ENCODE measurements at places on chromosomes 1 and 21.

DNA sequence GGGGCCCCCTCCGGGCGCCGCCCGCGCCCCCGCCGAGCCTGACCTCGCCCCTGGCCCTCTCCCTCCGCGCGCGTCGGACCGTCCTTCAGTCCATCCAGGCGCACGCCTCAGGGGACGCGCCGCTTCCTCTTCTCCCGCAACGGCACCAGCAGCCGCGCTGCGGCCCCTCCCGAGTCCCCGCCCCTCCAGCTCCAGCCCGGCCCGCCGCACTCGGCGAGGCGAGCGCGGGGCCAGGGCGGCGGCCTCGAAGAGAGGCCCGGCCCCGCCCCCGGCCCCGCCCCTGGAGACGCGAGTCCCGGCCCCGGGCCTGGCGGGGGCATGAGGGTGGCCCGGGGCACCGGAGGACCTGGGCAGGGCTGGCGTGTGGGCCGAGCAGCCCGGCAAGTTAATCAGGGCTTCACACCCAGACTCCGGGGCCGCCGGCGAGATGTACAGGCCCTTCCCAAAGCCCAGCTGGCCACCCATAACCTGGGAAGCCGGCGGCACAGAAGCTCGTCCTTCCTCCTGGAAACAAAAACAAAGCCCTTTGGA is at the start of gene IGSF3:
Gene IGSF3, minus strand, starts transcription at position 159 of the 531 bp plus-strand sequence. CDS start 1,407 bp downstream, outside the sequence.
- DNase-seq = no peak

DNA sequence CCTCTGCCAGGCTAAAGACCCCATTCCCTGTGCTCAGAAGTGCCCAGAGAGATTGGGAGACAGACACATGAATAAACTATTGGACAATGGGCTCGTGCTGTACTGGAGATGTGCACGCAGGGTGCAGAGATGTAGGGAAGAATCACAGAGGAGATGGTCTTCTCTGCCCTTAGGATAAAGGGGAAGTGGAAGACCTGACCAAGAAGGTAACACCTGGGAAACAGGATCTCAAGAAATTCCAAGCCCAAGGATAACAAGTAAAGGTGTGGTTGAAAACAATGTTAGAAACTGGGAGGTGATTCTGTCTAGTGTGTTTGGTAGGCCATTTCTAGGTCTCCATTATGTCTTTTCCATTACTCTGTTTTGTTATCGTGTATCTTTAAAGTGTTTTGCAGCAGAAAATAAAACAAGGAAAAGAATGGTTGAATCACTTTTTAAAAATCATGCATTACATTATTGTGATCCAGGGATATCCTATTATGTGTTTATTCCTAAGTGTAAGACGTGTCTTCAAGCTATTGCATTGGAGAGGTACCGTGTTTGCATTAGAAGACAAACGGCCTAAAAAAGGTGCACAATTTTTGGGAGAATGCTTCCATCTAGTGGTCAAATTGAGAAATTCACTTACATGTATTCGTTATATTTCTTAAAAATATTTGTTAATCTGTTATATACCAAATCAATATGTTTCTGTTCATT is 40.8 kb upstream of the KCTD3 start:
- DNase-seq = peak; percentile 80

DNA sequence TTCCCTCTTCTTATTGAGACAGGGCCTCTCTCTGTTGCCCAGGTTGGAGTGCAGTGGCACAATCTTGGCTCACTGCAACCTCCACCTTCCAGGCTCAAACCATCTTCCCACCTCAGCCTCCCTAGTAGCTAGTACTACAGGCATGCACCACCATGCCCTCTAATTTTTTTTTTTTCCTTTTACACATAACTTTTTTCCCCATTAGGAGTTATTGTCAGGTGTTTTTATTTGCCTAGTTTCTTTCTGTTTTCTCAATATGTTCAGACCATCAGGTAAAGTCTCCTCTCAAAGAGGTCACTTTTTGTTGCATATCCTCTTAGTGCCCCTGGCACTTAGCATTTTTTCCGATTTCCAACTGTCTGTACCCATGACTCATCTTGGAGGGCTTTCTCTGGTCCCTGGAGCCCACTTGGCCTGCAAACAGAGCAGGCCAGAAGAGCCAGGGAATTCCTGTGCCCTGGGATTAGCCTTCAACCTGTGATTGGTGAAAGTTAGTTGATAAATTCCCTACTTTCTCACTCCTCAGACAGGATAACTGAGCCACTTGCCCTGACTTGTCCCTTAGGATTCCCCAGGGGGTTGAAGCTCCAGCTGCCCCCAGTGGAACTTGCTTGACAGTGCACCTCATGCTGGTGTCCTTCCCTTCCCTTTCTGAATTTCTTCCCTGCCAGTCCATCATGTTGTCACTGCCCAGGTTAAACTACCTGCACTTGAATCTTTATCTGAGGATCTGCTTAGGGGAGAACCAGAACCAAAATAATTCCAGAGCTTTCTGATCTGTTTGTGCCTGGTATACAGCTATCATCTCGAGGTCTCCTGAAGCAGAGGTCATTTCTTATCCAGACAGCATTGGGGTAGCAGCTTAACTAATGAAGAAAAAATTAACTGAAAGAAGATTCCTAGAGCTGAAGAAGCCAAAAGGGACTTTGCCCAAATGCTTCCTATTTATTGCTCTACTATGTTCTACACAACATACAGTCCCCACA is 2.4 kb downstream of the NTPCR start:
- peak; percentile 45 for DNase-seq

DNA sequence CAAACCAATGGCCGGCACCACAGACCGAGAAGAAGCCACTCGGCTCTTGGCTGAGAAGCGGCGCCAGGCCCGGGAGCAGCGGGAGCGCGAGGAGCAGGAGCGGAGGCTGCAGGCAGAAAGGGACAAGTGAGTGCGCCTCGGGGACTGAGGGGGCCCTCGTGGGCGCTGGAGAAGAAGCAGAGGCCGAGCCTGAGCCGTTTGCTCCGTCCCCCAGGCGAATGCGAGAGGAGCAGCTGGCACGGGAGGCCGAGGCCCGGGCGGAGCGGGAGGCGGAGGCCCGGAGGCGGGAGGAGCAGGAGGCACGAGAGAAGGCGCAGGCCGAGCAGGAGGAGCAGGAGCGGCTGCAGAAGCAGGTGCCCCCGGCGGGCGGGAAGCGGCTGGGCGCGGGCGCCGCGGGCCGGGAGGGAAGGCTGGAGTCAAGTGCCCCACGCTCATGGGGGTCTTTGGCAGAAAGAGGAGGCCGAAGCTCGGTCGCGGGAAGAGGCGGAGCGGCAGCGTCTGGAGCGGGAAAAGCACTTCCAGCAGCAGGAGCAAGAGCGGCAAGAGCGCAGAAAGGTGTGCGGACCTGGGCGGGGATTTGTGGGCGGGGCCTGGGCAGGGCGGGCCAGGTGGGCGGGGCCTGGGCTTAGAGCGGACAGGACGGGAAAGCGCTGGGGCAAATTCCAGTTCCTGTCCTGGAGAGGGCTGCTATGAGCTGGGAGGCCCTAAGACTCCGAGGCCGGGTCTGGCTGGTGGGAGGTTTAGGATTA is 22.7 kb downstream of the MAP7D1 start:
- DNase-seq = no peak

DNA sequence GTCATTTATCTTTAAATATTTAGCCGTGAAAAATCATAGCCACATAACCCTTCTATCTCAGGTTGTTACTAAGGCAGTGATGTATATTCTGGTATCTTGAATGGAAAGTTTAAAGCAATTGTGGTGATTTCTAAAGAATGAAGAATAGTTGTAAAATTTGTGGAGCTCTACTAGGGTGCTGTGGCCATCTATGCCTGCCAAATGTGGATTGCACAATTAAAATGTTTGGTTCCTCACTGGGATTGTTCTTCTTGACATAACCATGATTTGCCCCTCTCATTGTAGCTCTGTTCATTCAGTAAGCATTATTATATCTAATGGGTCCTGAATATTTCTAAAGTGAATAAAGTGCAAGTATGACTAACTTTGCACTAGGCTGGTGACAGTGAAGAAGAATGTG is 50.1 kb downstream of the AK4 start:
- DNase-seq = peak; percentile 41

DNA sequence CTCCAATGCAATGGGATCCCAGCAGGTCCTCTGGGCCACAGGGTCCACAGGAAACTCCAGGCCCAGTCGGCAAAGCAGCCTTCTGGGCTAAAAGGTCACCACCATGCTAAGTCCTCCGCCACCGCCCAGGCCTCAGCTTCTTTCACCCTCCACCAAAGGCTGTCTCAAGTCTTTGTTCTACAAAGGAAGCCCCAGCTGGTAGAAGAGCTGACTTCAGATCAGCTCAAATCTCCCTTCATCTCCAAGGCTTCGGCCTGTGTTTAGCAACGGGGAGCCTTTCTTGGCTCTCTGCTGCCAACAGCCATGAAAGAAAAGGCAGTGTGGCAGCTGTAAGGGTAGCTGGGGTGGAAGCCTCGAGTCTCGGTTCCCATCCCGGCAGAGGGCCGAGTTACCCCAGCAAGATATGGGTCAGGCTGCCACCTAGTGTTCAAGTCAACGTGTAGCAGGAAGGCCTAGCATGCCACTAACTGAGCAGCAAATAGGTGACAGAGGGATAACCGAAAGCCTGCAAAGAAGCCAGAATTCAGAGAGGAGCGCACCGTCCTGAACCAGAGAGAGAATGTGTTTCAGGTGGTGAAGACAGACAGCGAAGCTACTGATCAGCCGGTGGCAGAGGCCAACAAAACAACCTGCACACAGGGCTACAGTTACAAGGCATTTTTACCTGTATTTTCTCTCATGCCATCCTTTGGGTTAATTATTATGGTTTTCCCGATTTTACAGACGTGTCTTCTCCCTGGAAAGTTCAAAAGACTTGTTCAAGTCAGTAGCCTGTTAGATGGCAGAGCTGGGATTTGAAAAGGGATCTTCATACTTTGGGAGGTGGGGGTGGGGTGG is 26.8 kb upstream of the CRNN start:
- DNase-seq = peak; percentile 81

GRCh38 chr21:34091607-34092006 is 18.2 kb downstream of the MRPS6 start:
- no peak for DNase-seq

GRCh38 chr21:46411691-46412090 is 47.0 kb upstream of the DIP2A start:
- DNase-seq = no peak

DNA sequence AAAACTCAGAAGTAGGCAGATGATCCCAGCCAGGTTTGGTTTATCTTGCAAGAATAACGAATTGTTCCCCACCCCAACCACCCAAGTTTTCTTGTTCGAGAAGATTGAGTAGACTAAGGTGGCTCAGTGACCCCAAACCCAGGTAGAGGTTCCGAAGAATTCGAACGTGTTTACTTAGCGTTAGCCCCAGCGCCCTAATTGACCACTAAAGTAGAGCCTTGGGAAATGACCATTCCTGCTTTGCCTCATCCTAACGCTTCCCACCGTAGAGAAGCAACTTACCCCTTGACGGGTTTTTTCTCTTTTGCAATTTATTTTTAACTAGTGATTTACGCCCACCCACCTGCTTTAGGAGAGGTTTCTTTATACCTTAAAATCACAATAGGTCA is 870 bp downstream of the FBXO28 start:
- peak; percentile 8 for DNase-seq

DNA sequence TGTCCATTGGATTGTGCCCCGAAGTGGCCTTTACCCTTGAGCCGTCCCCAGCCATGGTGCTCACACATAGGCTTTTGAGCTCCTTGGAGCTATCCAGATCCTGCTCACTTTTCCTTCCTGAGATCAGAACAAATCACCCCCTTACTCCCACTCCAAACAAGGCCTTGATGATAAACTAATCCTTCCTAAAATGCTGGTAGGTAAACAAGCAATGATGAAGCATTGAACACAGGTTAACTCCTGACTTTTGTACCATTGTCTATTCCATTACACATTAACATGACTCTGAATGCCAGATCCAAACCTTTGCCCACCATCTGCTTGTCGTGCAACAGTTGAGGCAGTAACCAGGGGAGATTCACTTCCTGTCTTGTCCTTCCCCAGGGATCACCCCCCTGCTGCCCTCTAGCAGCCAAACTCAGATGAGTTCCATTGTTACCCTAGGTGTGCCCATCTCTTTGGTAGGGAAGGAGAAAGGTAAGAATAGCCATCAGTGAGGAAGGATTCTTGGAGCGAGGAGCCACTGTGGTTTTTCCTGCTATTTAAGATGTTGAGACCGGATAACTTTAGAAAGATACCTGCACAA is 79.5 kb upstream of the DNAJC6 start:
- DNase-seq = no peak

- peak; percentile 79 for DNase-seq
These were observed 23.0 kb upstream of the RBBP5 start for GRCh38 chr1:205144751-205145150.

- peak; percentile 91 for DNase-seq
These were observed 52.3 kb downstream of the BCAR3 start for GRCh38 chr1:93629101-93630059.

DNA sequence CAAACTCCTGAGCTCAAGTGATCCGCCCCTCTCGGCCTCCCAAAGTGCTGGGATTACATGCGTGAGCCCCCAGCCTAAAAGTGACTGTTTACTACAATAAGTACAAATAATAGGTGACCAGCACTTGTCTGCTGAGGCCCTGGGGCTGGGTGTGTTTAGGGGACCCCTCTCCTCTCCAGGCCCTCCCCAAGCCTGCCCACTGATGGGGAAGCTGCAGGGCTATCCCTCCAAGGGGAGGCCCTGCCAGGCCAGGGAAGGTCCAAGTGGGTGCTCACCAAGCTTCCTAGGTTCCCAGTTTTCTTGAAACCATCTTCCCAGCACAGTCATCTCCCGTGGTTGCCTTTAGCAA is 60.7 kb downstream of the H3-3A start:
- no peak for DNase-seq

GRCh38 chr1:7940745-7941436 is at the start of gene TNFRSF9:
Gene TNFRSF9, minus strand, starts transcription at chr1:7940839. Its CDS starts 845 bp downstream, at chr1:7939994.
- DNase-seq = peak; percentile 41

GRCh38 chr1:183051546-183051945 is 28.3 kb downstream of the LAMC1 start:
- peak; percentile 51 for DNase-seq

DNA sequence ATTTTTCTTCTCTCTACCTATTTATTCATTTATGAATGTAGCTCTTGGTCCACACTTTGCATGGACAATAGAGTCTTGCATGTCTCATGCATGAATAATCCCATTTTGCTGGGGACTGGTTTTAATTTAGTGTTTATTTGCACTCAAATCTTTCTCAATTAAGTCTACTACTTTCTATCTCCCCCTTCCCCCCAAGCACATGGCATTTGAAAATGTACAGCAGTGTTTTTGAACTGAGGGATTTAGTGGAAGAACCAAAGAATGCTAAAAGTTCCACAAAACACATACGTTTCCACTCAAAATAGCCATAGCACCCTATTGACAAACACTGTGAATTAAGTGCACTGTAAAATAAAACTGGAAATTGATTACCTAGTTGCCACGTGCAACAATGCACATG is 119.5 kb upstream of the USH2A start:
- DNase-seq = no peak

- no peak for DNase-seq
These were observed 28.4 kb downstream of the CD48 start for GRCh38 chr1:160682983-160683865.

GRCh38 chr1:212805767-212806166 is 14.1 kb downstream of the TATDN3 start:
- no peak for DNase-seq

- no peak for DNase-seq
These were observed 174.3 kb downstream of the SETD4 start for GRCh38 chr21:35885942-35886541.

DNA sequence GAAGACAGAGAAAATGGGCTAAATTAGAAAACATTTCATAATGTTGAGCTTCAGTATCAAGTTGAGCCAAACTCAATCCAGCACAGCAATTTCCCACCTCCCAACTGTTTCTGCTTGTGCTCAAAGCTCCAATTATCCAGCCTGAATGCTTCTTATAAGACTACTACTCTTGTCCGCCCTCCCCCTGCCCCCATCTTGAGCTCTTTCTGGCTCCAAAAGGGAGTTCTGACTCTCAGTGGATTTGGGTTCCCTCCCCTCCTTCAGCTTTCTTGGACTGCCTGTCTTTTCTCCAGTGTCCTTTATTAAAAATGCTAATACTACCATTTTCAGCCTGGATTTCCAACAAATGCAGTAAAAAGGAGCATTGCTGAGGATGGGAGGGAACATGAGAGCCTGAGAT is 174.8 kb downstream of the ASTN1 start:
- no peak for DNase-seq

Measured in fibroblast of the aortic adventitia (primary cell).